ENCODE measurements at places on chromosomes 12 and 14. TPM values are rescaled to one million over a fixed set of nuclear protein-coding genes. Genes with fewer than 3 reads are reported as not detected.

DNA sequence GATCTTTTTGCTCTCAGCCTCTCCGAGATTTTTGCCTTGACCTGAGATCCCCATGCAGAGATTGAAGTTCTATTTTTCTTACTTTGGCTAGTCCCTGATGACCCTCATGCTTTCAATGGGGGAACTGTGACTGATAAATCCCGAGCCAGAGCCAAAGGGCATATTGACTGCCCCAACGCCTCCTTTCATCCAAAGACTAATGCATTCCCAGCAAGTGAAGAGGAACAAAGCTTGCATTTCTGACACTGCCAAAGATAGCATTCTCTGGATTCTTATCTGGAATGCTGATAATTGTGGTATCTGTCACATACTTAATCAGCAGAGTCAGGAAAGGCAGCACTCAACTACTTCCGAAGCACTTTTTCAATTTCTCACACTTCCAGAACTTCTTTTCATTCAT is 152.3 kb upstream of the EGLN3 start:
- no peak for DNase-seq
- H3K27me3 ChIP-seq: no peaks in the 10 kb centered on the region
- H3K27ac ChIP-seq: no peak overlapping the region
- no peaks in the 10 kb centered on the region for H3K36me3 ChIP-seq
- no peaks in the 10 kb centered on the region for H3K4me1 ChIP-seq

- H3K27me3 ChIP-seq: no peaks in the 10 kb centered on the region
- peaks cover 26% of the 10 kb centered on the region for H3K36me3 ChIP-seq
- DNase-seq: peak; percentile 92
- no peak overlapping the region for H3K27ac ChIP-seq
- H3K4me1 ChIP-seq: peaks cover 7% of the 10 kb centered on the region
These were observed 4.7 kb downstream of the FOS start for GRCh38 chr14:75283162-75283832.

GRCh38 chr12:26567126-26567525 is 265.9 kb downstream of the ITPR2 start:
- H3K27me3 ChIP-seq: no peaks in the 10 kb centered on the region
- DNase-seq: no peak
- no peak overlapping the region for H3K27ac ChIP-seq
- H3K4me3 ChIP-seq: no peak overlapping the region

The GPD1 gene
- total RNA-seq: 12.2 TPM

The OTX2 gene
- not detected for total RNA-seq
